ENCODE measurements at places on chromosomes 6 and 20. TPM values are rescaled to one million over a fixed set of nuclear protein-coding genes. Genes with fewer than 3 reads are reported as not detected.
A peak's percentile ranks its signal among the peaks of the same experiment; 100 is the strongest.

GLP1R gene
- not detected for total RNA-seq

SLC32A1 gene
- not detected for total RNA-seq

SLC22A1 gene
- 1.4 TPM for total RNA-seq

ECT2L gene
- not detected for total RNA-seq

EHMT2 gene
- 20.2 TPM for total RNA-seq

DNA sequence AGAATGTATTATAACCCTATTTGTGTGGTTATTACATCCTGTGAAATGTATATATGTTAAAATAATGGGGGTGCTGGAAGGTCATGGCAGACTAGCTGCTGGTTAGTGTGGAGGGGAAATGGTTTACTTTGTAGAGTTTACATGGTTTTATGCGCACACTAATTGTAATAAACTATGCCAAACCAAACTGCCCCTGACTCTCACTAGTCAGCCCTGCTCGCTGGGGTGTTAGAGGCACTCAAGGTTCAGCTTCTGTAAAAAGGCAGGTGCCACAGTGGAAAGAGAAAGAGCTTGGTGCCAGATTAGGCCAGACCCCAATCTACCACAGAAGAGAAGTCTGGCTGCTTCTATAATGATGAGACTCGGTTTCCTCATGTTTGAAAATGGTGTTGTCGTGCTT is 52.7 kb downstream of the GOPC start:
- DNase-seq = no peak

DNA sequence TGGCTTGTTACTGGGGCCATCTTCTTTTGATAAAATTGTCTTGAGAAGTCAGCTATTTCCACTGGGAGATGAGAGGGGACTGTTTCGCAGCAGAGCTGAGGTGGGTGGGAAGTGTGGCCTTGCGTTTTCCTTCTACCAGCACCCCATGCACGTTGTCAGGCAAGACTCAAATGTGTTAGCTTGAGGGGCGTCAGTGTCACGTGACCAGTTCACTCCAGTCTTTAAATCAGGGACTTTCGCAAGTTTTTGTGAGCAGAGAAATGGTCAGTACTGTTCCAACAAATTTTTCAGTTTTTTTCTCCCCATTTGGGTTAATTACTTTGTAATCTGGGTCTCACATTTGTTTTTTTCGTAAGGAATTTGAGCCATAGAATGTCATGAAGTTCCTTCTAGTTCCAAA is 20.7 kb upstream of the ADRM1 start:
- DNase-seq = no peak

DNA sequence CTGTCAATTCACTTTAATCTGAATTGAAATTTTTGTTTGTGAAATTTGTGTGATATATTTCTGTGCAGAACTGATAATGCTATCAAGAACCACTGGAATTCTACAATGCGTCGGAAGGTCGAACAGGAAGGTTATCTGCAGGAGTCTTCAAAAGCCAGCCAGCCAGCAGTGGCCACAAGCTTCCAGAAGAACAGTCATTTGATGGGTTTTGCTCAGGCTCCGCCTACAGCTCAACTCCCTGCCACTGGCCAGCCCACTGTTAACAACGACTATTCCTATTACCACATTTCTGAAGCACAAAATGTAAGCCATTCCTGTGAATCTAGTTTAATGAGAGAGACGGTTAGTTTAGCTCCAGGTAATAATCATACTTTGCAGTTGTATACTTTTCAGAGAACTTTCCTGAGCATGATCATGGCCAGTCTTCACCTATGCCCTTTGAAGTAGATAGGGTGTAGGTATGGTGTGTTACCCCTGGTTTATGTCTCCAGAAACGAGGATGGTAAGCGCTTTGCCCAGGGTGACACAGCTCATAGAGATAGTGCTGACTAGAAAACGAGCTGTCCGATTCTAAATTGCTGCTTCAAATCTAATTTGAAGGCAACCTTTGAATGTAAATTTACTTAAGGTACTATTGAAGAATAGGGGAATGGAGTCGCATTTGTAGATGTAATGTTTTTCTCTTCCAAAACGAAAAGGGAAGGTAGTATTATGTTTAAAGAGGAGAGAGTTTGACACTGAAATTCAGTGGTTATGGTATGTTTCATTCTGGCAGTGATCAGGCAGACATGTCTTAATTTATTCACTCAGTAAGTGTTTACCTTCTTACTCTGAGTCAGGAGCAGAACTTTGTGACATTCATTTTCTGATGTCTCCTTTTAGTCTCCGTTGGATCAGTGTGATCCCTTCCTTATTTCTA is 11.4 kb downstream of the MYB start:
- DNase-seq = no peak

DNA sequence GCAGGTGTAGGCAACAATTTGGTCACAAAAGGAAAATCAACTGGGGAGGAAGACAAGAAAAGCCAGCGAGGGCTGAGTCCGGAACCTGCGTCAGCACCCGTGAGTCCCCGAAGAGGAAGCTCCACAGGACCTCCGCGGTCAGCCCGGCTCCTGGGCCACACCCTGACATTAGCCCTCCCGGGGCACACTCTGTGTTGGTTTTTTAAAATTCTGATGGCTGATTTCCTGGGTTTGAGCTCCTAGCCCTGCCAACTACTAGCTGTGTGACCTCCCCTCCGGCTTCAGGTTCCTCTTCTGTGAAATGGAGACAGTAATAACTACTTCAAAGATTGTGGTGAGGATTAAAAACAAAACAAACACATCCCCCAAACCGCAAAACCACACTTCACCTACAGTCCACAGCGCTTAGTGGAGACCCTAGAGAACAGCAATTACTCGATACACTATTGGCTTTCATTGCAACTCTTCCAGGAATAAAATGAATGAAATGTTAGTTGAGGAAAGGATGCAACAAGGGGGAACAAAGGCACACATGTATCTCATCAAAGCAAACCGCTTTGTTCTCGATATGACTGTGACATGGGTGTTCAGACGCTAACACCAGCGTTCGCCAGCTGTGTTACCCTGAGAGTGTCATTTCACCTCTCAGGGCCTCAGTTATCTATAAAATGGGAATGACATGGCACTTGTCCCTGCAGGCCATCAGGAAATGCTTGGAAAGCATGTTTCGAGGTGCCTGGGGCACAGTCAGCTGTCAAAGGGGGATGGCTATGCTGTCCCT is 985 bp downstream of the ZBP1 start:
- DNase-seq = no peak

DNA sequence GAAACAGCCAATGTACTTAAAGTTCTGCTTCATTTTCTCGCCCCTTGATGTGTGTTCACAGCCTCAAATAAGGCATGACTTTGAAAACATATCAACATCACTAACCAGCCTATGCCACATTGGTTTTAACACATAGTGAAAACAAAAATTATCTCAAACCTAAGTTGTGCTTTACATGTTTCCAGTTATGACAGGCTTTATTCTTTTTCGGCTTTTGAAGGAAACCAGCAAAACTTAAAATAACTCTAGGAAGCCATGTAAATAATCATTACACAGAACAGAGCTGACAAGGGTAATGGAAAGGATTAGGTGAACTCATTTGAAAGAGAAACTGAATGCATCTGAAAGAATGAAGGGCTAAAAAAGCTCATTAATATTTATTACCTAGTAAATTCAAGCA is 42.1 kb downstream of the BMP5 start:
- DNase-seq = no peak

DNA sequence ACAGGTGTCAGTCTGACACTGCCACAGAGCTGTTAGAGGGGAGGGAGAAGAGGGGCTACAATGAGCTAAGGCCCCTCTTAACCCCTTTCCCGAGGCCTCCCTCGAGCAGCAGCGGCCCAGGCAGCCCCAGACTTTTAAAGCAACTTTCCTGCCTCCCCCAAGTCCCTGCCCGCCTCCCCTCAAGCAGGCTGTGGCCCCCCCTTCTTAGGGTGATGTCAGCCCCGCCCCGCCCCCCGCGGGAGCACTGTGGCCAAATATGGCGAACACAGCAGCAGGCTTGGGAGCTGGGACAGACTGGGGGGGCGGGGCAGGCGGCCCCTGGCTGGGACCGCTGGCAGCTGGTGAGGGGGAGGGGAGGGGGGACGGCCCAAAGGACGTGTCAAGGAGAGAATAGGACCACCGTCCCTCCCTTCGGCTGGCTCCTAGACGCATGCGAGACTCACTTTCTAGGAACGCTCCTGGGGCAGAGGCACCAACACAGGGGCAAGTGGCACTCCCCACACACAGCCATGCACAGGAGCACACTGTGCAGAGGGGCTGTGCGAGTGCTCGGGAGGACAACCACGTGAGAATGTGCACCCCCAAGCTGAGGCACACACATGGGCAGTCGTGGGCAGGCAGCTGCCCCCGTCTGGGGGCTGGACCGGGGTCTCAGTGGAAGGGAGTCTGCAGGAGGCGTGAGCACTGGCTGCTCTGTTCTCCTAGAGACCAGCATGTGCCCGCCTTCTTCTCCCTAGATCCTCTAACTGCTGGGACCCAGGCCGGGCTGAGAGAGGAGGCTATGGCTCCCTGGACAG is 6.7 kb downstream of the TEAD3 start:
- no peak for DNase-seq

DNA sequence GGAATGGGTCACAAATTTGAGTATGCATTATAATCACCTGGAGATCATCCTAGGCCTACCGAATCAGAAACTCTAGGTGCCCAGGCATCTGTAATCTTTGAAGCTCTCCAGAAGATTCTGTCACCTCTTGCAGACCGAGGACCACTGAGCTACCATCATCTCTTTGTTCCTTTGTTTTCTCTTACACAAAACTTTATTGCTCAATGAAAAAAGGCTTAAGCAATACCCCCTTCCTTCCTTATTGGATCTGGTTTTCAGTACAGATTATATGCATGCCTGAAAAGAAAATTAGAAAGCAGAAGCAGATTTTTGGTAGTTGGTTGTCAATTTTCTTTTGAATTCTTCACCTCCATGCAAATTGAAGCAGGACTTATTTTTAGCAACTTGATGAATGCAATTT is 31.3 kb downstream of the STX11 start:
- DNase-seq = peak; percentile 16

GRCh38 chr6:160412993-160413392 is 64.8 kb downstream of the SLC22A3 start:
- no peak for DNase-seq

- no peak for DNase-seq
Measured at GRCh38 chr6:26476896-26477295, 19.1 kb downstream of the BTN2A1 start.

DNA sequence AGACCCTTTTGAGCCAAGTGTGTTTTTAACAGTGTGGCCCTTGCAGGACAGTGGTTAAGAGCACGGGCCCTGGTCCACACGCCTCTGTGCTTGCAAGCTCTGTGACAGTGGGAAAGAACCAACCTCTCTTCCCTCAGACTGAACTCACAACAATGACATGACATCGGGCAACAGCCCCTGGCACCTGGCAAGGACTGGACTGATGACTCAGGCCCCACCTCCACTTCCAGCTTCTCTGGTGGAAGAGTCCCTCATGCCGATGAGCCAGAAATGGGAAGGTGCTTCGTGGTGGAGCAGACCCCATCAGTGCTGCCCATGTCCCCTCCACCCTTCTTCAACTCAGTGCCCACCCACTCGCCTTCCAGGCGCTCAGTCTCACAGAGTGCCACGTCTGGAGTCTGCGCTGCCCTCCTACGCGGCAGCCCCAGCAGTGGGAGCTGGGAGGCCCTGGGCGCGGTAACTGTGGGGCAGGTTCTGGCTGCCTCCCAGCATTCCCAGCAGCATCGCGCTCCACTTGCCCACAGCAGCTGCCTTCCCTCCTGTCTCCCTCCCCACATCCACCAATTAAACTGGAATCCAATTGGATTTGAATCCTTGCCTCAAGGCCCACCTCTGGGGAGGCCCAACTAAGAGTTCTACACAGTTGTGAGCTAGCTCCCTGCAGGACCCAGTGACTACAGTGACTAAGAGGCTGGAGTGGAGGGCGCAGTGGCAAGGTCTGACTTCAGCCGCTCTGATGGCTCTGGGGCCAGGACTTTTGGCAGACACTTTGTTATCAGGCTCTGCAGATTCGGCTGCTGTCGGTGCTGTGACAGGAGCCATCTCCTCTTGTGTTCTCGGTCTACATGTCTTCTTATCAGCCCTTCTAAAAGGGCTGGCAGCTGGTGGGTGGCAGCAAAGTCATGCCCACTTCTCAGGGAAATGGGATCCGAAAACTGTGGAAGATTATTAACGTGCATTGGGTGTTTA is 156.8 kb upstream of the MLN start:
- peak; percentile 51 for DNase-seq

DNA sequence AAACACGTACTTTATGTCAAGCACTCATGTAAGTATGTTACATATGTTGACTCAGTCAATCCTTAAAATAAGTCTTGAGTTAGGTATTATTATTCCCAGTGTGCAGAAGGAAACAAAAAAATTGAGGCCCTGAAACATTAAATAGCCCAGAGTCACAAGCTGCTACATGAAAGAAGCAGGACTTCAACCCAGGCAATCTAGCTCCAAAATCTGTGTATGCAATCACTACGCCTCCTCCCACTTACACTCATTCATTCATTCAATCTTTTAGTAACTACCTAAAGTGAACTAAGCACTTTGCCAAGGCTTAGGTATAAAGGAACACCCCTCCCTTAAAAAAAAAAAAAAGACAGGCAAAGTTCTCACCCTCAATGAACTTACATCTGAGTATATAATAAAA is 9.3 kb downstream of the ARHGAP18 start:
- DNase-seq = no peak

- peak; percentile 5 for DNase-seq
Measured at GRCh38 chr6:106975738-106976064, 1.2 kb upstream of the CD24 start.

DNA sequence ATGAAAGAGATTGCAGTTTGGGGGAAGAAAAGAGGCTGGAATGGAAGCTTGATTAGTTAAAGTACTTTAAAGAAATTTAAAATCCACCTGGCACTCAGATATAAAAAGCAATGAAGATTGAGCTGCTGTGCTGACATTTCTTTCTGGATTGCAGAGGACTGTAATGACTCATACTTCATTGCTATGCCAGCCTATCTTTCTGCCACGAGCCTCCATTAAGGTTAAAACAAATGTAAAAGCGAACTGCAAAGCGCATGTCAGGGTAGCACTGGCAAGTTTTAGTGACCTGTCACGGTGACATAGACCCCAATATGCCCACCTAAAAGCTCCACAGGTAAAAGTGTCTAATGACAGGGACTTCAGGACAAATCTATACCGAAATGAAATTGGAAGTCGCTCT is 449.6 kb downstream of the C6orf118 start:
- peak; percentile 32 for DNase-seq

DNA sequence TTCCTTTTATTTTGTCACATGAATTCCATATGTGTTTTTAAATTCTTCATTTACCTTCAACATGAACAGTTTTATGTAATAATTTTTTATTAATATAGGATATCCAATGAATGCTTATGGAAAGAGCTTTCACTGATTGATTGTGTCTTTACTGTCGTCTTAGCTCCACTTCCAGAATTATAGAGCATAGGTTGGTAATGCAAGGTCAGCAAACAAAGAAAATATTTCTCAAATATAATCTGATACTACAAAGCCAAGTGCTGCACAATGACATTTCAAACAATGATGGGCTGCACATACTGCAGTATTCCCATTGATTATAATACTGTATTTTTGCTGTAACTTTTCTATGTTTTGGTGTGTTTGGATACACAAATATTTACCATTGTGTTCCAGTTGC is 275.7 kb upstream of the RSPO3 start:
- no peak for DNase-seq
